Tongue (tissue), 3 donors: ENCODE measurements at places on chromosomes 7 and 10. TPM values are rescaled to one million over a fixed set of nuclear protein-coding genes. Genes with fewer than 3 reads are reported as not detected.

GRCh38 chr7:141551782-141552181 is 572 bp downstream of the AGK start:
- no peak for DNase-seq

DNA sequence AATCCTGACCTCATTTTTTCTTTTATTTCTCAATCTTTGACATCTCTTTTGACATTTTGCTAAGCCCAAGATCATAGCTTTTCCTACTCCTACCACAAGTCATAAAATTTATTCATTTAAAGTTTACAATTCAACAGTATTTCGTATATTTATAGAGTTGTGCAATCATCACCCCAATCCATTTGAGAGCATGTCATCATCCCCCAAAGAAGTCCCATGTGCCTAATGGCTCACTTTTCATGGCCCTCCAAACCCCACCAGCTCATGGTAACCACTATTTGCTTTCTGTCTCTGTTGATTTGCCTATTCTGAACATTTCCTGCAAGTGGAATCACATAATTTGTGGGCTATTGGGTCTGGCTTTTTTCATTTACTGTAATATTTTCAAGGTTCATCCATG is 52.5 kb upstream of the GLI3 start:
- no peak for DNase-seq

GRCh38 chr10:69344591-69345252 is 66.4 kb downstream of the HK1 start:
- DNase-seq = peak; percentile 57

DNA sequence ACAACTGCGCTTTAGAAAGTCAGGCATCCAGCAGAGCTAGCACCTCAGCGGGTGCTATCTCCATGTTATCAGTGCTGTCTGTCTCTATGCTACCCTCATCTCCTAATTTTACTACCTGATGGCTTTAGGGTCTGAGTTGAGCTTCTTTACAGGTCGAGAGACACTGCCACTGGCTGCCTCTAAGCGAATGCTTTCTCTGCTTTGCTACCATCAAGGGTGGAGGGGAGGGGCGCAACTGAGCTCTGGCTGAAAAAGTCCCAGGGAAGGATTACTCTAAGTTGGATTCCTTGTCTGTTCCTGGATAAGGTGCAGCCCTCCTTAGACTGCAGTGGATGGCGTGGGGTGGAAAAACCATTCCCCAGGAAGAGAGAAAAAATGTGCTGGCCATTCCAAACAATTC is 105.7 kb downstream of the CDK14 start:
- no peak for DNase-seq

GRCh38 chr7:132436121-132436520 is 140.1 kb downstream of the PLXNA4 start:
- DNase-seq = peak; percentile 35

GRCh38 chr7:122913608-122914007 is 27.3 kb upstream of the CADPS2 start:
- DNase-seq = no peak

- no peak for DNase-seq
These were observed 38.5 kb upstream of the LRRC17 start for GRCh38 chr7:102874166-102874829.

GRCh38 chr10:6498771-6499170 is 81.3 kb downstream of the PRKCQ start:
- DNase-seq = no peak

DNA sequence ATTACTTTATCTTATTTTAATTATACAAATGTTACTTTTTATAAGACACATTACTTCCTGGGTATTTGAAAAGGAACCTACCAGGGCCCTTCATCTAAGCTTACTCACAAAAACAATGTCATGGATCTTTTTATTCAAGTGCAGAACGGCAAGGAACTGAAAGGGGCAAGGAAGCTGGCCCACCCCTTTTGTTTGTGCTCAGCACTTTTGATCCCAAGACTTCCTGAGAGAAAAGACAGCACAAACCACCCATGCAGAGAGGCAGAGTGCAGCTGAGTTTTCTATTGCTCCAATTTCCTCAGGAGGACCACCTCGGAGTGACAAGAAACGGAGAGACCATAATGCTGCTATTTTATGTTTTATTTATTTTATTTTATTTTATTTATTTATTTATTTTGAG is 232.0 kb upstream of the NRP1 start:
- DNase-seq = no peak

GRCh38 chr7:84939888-84940287 is 247.0 kb downstream of the SEMA3D start:
- no peak for DNase-seq

GRCh38 chr7:77837966-77838365 is 39.4 kb downstream of the PHTF2 start:
- no peak for DNase-seq

DNA sequence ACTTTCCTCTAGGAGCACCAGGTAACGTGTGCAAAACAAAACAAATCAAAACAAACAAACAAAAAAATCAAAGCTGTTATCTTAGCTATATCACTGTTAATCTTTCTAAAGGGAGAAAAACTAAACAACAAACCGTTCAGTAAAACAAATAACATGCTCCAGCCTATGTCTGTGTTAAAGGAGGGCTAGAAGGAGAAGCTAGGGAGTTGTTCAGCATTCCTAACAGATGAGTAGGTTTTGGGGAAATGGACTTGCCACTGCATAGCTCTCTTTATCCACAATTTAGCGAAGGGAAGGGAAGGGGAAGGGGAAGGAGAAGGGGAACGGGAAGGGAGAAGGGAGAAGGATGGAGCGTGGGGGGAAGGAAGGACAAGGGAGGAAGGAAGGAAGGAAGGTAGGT is 134.2 kb upstream of the AKR1E2 start:
- DNase-seq = no peak

DNA sequence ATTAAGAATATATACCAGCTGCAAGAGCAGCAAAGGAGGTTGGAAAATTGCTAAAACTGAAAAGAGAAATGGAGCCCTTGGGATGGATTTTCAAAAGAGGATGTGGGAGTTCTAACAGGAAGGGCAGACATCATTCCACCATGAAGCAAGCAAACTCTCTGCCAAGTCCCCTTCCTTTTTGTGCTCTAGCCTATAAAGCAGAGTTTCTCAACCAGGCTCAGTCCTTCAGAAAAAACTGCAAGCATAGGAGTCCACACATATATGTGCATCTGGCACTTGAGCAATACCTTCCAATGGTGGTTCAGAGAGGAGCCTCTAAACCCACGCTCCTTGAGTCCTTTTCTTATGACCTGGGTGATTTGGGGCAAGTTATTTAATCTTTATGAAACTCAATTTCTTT is 98.6 kb upstream of the MKX start:
- no peak for DNase-seq

GRCh38 chr10:71766717-71767419 is 6.5 kb downstream of the VSIR start:
- DNase-seq = peak; percentile 90

Gene PLPP4
- total RNA-seq = not detected

Gene CNPY1
- total RNA-seq = not detected

Gene MSS51
- 9.5 TPM for total RNA-seq
